Right hindlimb (tissue), 1 donor: ENCODE measurements at places on chromosomes 5 and 9.

DNA sequence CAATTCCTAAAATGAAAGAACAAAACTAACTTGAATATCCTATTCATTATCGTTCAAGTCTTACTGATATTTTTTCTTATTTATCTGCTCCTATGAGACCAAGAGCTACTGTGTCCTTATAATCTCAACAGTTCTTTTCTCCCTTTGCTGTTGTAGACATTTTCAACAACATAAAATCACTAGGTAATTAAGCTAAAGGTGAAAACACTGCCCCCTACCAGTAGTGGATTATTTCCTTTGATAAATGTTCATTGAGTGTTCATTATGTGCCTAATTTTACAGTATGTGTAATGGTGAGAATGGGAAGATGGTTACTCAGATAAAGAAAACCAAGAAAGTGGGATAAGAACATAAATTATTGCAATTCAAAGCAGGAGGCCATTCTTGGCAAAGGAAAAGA, 41.4 kb upstream of the PAPPA start:
- DNase-seq: no peak

DNA sequence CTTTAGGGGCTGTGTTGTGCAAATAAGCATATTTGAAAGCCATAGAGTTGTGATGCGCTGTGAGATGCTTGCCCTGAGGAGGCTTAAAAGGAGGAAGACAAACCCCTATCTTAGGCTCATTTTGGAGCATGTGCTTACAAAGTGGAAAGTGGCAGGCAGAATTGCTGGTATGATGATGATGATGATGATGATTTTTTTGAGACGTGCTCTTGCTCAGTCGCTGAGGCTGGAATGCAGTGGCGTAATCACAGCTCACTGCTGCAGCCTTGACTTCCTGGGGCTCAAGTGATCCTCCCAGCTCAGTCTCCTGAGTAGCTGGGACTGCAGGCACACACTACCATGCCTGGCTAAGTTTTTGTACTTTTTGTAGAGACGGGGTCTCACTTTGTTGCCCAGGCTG, 1.7 kb downstream of the CNOT8 start:
- no peak for DNase-seq

- DNase-seq: peak; percentile 39
Measured at GRCh38 chr9:18127499-18127875, 346.5 kb upstream of the ADAMTSL1 start.

GRCh38 chr5:72107901-72108201, 576 bp downstream of the MAP1B start:
- DNase-seq: no peak

- DNase-seq: peak; percentile 39
Measured at GRCh38 chr5:156328766-156329165, 1.8 kb downstream of the SGCD start.

GRCh38 chr9:86562691-86563090, 208.5 kb upstream of the TUT7 start:
- DNase-seq: no peak

DNA sequence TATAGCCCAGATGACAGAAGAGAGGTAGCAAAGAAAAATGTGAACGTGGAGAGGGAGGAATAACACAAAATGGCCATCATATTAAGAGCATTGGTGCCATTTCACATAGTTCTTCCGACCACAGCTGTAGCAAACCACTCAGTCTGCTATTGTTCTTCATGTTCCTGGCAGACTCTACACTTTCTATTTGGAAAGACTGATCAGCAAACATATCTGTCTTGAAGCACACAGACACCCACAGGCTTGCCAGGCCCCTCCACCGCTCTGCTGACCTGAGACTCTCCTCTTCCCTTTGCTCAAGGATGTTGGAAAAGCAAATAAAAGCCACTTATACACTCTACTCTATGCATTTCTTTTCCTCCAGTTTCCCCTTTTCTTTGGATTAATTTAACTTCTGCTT, 298.0 kb downstream of the FBXL7 start:
- peak; percentile 51 for DNase-seq

GRCh38 chr5:137630216-137630971, 105.5 kb downstream of the KLHL3 start:
- no peak for DNase-seq

- no peak for DNase-seq
Measured at GRCh38 chr5:173412566-173412965, 84.4 kb upstream of the STC2 start.

GRCh38 chr5:35854248-35854647, 2.4 kb upstream of the IL7R start:
- no peak for DNase-seq

- DNase-seq: no peak
Measured at GRCh38 chr5:2888520-2889060, 137.1 kb upstream of the IRX2 start.

DNA sequence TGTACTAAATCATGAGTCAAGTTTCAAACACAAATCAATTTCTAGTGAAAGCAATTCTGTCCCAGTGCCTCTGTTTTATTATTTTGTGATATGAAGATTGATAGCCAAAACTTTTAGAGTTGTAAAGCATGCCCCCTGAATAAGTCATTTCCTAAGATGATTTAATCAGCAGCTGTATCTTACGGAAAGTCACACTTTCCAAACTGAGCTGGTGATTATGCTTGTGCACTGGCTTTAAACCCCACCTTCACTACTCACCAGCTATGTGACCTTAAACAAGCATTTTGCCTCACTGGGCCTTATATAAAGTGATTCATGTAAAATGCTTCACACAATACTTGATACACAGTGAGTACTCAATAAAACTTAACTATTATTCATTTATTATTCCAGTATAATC, 78.1 kb downstream of the EDIL3 start:
- no peak for DNase-seq

DNA sequence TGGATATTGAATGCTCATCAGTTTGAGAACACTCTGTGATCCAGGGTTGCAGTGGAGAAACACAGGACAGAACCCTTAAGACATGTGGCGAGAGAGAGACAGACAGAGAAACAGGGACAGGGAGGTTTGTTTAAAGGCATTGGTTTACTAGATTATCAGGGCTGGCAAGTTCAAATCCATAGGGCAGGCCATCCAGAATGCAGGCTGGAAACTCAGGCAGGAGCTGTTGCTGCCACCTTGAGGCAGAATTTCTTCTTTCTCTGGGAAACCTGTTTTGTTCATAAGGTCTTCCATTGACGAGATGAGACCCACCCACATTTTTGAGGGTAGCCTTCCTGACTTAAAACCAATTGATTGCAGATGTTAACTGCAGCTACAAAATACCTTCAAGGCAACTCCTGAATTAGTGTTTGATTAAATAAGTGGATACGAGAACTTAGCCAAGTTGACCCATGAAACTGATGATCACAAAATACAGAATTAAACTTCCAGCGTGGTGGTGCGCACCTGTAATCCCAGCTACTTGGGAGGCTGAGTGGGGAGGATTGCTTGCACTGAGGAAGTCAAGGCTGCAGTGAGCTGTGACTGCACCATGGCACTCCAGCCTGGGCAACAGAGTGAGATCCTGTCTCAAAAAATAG, 55.9 kb downstream of the NSUN2 start:
- no peak for DNase-seq

DNA sequence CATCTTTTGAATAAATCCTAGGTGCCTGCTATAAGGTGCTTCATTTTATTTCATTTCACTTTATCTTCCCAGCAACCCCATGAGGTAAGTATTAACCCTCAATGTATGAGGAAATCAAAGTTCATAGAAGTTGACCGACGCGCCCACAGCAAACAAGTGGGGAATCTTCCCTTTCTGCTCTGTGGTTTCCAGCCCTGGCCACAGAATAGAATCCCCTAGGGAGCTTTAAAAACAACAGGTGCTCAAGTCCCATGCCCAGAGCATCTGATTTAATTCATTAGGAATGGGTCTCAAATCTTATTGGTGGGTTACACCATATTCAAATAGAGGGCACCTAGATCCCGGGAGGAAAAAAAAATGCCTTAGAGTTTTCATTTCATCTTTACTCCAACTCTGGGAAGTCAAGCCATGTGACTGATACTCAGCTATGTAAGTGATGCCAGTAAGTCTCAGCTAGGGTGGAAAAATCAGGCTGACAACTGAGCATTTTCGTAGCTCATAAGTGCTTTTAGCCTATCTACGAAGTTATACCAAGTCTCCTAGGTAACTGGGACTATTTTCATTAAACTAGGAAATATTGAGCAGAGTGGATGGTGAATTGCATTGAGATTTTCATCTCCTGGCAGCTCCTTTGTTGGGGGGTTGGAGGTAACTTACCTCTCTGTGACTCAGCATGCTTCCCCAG, 353.4 kb upstream of the SLC30A5 start:
- no peak for DNase-seq

DNA sequence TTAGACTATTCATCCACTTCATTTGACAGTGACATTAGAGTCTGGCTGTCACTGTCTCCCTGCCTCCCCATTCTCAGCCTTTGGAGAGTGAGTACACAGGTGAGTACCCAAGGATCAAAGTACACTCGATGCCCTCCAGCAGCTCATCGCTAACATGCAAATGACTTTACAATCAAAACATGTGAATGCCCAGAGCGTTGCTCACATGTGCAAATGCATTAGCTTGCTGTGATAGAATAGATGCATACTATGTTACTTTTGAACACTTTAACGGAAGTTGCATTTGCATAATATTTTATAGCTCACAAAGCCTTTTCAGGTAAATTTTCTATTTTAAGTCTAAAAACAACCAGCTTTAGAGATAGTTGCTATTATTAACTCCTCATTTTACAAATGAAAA, 107.6 kb downstream of the SYK start:
- no peak for DNase-seq

DNA sequence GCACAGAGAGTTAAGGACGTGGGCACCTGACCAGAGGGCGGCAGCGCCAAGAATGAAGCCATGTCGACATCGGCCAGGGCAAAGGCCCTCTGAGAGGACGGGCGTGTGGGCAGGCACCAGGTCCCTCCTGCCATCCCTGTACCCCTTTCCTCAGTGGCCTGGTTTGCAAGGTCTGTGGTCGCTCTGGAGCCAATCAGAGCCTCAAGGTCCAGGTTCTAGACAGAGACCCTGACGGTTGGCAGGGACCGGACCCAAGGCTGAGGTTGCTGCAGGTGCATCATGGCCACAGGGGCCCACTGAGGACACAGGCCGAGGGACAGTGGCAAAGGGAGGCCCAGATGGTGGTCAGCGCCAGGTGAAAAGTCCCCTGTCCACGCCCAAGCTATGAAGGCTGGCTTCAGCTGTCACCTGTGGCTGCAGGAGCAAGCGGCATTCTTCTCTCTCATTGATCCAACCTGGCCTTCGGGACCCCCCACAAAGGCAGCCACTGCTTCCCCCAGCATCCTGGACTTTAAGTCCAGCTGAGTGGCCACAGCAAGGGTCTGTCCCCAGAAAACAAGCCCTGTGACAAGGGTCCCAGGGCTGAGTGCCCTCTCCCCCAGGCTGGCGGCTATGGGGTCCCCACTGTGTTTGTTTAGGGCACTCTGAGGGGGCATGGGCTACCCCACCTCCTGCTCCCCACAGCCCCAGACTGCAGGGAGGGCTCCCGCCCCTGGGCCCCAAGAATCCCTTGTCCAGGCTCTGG, 48.9 kb downstream of the VAV2 start:
- peak; percentile 12 for DNase-seq

- no peak for DNase-seq
Measured at GRCh38 chr5:82640916-82641315, 362.8 kb upstream of the RPS23 start.

DNA sequence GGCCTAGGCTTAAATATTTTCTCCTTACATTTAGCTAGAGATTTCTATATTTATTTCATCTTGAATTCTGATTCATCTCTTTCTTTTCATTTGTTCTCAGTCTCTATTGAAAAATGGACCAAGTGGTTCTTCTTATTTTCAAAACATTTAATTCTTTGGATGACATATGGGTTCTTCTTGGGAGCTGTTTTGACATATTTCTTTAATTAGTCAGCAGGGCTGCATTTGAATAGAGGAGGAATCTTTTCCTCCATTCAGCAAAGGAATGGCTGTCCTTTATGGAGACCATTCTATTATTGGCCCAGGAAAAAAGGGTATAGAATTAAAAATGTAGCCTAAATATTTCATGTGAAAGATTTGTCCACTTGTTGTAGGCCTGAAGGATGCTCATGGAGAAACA, 109.9 kb downstream of the RPS23 start:
- no peak for DNase-seq

DNA sequence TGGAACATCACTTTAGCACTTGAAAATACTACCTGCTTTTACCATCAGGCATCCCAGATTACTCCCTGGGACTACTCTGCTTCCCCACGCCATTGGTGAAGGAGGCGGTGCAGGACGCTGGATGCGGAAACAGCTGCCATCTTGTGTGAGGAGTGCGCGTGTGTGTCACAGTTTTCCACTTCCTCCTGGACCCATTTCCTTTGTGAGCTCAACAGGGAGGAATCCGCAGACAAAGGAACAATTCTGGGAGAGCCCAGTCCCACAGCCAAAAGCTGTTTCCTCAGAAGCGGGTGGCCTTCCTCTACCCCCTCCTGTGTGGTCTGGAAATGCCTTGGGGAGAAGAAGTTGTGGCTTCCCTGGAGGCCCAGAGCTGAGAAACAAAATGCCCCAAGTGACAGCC, 16.8 kb downstream of the AFAP1L1 start:
- peak; percentile 72 for DNase-seq

DNA sequence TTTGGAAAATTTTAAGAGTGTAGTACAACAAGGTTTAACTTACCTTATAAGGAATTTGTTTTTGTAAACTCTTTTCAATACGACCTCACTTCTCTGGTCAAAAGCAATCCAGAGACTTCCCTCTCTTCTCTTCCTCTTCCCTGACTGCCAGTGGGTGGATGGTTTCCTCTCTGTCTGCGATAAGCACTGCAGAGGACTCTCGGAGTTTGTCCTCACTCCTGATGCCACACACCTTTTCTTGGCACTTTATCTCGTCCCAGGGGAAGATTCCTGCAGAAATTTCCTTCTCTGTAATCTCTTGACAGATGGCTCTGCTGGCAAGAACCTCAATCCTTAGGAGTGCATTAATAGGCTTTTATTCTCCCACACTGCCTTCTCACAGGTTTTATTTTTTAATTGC, 641.6 kb downstream of the NR2F1-AS1 start:
- no peak for DNase-seq

DNA sequence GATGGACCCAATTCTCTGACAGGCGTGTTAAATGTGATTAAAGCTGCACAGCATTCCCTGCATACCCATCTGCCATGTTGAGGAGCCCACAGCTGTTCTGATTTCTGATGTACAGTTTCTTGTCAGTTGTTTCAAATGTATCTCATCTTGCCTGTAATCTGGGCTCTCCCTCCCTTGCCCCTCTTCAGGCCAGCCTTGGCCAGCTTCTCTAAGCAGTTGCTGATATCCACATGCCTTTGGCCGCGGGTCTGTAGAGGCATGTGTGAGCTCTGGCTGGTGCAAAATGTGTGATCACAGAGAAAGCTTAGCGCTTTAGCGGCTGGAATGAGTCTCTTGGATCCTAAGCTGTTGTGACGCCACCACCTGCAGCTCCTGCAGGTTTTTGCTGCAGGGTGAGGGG, 332.0 kb downstream of the MLLT3 start:
- DNase-seq: peak; percentile 80

GRCh38 chr5:147629196-147629595, 119.3 kb upstream of the DPYSL3 start:
- DNase-seq: no peak
